A549 treated with DMSO at 1 μM for 4 hours (cell line): ENCODE measurements at places on chromosomes 12 and 14. TPM values are rescaled to one million over a fixed set of nuclear protein-coding genes. Genes with fewer than 3 reads are reported as not detected.

NTS gene
- 51.1 to 84.8 TPM (median 78.2 TPM) in 5 replicates for total RNA-seq

ACSM4 gene
- not detected in 5 replicates for total RNA-seq

LGR5 gene
- not detected in 5 replicates for total RNA-seq

SPATS2 gene
- total RNA-seq, result 31.2 to 37.2 TPM (median 37.1 TPM) in 5 replicates

CMKLR1 gene
- not detected in 5 replicates for total RNA-seq

FGF6 gene
- total RNA-seq, result not detected in 5 replicates

GCN1 gene
- 42.2 to 66.7 TPM (median 61.5 TPM) in 5 replicates for total RNA-seq

ASCL1 gene
- 0.03 TPM in 2 of 5 replicates, not detected in the others for total RNA-seq
